ENCODE measurements at places on chromosomes 6 and 20.
A peak's percentile ranks its signal among the peaks of the same experiment; 100 is the strongest.

- DNase-seq = no peak
Measured at GRCh38 chr6:146670161-146670560, 71.4 kb downstream of the ADGB start.

GRCh38 chr6:166262743-166263515, 45.3 kb downstream of the PRR18 start:
- DNase-seq = no peak

DNA sequence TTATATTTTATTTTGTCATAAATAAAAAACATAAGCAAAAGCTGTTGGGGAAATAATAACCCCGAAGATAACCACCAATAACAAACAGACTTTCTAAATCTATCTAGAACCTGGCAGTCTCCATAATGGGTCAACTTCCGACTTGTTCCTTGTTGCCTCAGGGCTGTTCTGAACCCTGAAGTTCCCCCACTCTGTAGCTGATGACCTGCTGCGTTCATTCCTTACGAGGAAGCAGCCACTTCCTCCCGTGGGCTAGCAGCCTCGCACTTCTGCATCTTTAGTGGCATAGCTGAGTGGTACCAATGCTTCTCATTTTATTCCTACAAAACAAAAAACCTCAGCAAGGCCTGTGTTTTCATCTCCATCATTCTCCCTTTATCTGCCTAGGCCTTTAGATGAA, 103.0 kb downstream of the PLEKHG1 start:
- no peak for DNase-seq

DNA sequence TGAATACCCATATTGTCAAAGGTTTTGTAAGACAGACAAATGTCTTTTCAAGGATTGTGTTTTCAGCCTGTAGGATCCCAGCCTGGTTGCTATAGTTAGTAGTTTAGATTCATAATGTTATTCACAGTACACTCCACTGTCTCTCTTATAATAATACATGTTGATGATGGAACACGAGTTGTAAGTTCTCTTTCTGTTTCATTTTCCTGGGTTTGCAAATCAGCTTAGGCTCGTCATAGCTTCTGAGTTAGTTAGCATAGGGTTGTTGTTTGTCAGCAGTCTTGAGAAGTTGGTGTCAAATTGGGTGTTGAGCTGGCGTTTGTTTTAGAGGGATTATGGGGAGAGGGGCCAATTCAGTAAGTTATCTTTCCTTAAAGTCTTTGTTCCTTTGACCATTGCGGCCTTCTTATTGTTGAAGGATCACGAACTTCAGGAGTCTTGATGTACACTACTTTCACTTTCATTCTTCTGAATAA, 45.8 kb downstream of the QKI start:
- peak; percentile 60 for DNase-seq

- no peak for DNase-seq
Measured at GRCh38 chr6:55931101-55931500, 55.7 kb upstream of the BMP5 start.

GRCh38 chr6:21420146-21420878, 173.2 kb upstream of the SOX4 start:
- no peak for DNase-seq

DNA sequence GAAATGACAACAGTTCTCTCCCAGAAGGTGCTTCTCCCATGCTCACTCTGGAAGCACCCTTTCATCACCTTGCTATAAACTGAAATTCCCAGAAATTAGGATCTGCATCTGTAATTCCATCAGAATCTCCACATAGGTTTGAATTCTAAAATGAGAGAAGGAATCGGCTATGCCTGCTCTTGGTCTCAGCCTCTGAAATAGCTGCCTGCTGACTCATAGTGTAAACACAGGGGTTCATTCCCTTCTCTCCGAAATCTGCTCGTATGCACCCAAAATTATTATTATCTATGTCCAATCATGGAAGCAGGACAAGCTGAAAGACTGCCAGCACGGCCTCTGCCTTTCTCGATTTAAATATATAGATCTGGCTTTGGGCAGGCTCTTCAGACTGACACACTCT, 74.6 kb upstream of the TAB2 start:
- no peak for DNase-seq

DNA sequence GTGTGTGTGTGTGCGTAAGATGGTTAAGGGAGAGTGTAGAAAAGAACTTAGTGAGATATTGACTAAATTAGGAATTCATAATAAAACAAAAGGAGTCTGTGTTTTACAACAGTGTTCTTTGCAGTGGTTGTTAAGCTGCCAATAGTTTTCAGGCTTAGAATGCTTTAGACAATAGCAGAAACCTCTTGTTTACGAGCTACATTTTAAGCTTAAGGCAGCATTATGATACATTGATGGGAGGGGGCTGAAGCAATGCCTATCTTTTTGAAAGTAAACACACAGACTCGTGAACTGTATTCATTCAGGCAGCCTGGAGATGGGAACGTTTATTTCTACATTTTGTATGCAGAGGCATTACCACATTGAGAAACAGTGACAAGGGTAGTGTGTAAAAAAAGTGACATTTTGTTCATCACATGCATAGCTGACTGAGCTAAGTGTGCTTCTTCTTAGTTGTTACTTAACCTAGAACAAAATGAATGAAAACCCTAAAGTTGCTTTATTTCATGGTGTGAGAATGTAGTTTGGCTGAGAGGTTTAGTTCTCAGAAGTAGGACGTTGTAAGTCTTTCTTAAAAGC, 21.2 kb downstream of the CLVS2 start:
- DNase-seq = no peak

GRCh38 chr6:148864941-148865340, 118.1 kb downstream of the UST start:
- DNase-seq = no peak

DNA sequence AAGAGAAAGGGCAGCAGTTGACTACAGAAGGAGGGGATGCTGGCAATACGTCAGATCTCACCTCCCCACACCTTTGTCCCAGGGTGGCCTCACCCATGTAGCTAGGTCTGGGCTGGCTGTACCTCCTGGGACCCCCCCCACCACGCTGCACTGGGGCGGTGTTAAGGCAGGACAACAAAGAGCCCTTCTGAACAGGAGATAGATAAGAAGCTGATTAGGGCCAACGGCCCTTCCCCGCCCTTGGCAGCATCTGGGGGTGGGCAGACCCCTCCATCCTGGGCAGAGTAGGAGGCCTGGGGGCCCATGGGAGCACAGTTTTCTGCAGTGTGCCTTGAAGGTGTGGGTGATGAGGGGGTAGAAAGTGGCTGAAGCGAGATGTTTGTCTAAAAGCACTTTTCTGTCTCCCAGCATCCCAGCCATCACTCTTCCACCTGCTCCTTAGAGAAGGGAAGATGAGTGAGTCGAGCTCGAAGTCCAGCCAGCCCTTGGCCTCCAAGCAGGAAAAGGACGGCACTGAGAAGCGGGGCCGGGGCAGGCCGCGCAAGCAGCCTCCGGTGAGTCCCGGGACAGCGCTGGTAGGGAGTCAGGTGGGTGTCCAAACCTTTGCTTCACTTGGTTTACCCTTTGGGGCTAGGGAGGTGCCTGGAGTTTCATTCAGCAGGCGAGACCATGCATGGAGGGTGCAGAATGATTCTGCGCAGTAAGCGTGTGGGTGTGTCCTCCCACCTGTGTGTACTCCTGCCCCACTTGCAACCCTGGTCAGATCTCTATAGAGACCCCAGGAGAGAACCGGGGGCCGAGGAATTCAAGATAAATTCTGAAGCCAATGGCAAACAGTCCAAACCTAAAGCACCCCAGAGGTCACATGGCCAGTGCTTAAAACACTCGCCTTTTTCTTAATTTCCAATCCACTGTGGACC, 3.9 kb downstream of the HMGA1 start:
- DNase-seq = no peak

All from NCI-H2029 (cell line).